ENCODE measurements at places on chromosomes 2 and 18.

DNA sequence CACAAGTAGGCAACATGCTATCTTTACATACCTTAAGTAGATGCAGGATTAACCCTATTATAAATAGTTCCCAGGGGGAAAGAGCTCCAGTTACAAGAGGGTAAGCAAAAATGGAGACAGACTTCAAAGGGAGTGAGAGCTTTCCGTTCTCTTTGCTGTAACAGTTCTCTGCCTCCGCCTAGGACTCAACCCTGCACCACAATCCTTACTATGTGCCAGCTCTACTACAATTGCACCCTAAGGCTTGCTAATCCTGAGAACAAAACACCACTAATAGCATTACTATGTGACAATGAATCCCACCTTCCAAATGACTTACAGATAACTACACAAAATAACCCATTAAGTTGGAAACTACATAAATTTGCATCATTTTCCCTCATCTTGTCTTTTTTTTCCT lies 7.7 kb downstream of the ZBTB14 start:
- no peak for DNase-seq

GRCh38 chr18:38475686-38476085 lies 910.1 kb upstream of the CELF4 start:
- no peak for DNase-seq

DNA sequence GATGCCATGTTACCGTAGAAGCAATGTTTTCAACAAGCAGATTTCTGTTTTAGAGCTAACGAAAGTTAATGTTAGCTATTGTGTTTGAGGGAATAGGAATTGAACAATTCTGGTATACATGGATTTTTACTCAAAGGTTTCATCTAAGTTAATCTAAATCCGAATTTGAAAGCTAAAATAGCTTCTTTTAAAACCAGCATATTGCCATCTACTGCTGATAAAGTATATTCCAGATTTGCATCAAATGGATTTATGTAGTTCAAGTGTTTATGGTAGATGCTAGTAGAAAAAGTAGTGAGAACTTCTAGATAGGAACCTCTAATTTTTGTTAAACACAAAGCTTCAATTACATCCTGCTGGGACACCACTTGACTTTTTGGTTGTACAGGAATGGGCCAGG lies 1569.5 kb upstream of the NXPH2 start:
- no peak for DNase-seq

- no peak for DNase-seq
These were observed 24.8 kb upstream of the KCNJ3 start for GRCh38 chr2:154673694-154674093.

GRCh38 chr18:40437517-40437916 lies 1517.5 kb upstream of the PIK3C3 start:
- no peak for DNase-seq

GRCh38 chr2:147558620-147559019 lies 286.2 kb upstream of the ACVR2A start:
- DNase-seq: no peak

- peak; percentile 57 for DNase-seq
These were observed 201.8 kb downstream of the ZFP36L2 start for GRCh38 chr2:43024515-43025011.

- DNase-seq: no peak
These were observed 672.7 kb downstream of the ZEB2 start for GRCh38 chr2:143847257-143847656.

- no peak for DNase-seq
These were observed 75.0 kb downstream of the TPO start for GRCh38 chr2:1488181-1488671.

GRCh38 chr2:234024304-234024703 lies 26.2 kb upstream of the SPP2 start:
- no peak for DNase-seq

DNA sequence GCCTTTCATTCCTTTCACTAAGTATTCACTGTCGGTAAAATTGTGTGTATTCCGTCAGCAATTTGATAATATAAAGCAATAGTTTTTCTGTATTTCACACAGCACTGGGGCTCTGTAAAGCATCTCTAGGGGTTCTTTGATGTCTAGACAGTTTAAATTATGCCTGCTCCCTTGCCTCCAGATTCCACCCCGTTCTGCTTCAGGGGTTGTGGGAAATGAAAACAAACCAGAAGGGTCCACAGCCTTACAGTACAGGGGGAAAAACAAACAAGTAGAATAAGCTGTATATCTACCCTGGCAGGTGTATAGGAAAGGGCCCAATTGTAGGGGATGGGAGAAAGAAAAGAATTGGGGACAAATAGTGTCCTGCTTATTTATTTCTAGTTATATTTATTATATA lies 63.1 kb downstream of the ASXL3 start:
- no peak for DNase-seq

DNA sequence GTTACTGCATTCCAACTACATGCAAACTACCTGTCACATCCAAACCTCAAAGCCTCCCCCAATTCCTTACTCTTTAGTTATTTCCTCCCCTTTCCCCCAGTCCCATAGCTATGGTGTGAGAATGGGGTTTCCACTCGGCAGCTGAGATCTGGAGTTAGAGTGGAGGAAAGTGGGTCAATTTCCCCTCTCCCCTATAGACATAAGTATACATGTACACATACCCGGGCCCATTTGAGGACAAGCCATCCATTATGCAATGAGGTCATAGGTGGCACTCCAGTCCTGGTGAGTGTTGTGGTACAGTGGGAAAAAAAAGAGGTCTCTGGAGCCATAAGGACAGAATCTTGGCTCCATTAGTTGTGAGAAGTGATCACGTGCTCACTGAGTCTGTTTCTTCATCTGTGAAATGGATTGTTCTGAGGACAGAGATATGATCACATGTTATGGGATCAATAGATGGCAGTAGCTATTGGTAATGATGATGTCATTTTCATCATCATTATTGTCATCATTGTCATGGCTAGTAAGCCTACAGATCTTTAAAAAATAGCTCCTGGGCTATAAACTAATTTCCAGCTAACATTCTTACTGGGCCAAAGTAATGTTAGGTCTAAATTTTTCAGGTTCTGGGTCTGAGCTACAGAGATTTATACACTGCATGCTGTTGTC lies 119.0 kb downstream of the BCL2L11 start:
- DNase-seq: no peak

DNA sequence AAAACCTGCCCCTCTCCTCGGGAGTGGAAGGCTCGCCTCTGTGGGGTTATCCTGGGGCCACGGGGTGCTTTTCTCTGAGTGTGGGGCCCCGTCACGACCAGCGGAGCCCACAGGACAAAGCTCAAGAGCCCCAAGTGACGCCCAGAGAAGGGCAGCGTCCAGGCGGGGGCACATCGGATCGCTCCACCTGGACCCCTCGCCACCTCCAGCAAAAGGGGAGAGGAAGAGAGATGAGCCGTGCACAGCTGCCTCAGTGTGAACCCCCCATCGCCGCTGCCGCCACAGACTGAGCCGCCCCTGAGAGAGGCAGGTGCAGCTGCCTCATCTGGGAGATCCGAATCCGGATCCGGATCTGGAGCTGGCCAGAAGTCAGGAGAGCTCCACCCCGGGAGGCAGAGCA lies 282.5 kb upstream of the PXDN start:
- no peak for DNase-seq

DNA sequence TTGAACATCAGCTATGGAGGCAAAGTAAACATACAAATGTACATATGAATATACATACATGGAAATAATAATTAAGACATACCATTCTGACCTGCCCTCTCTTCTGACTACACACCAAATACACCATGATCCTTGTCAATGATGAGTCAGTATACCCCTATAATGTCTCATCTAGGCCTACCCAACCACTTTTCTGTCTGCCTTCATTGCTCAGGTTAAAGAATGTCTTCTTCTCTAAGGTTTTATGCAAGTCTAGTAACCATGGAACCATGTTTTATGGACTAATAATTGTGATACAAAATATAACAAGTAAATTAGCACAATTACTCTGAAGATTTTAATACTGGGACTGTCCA lies 128.7 kb downstream of the NCKAP5 start:
- DNase-seq: no peak

- DNase-seq: no peak
These were observed 7.3 kb downstream of the IL37 start for GRCh38 chr2:112918256-112918655.

DNA sequence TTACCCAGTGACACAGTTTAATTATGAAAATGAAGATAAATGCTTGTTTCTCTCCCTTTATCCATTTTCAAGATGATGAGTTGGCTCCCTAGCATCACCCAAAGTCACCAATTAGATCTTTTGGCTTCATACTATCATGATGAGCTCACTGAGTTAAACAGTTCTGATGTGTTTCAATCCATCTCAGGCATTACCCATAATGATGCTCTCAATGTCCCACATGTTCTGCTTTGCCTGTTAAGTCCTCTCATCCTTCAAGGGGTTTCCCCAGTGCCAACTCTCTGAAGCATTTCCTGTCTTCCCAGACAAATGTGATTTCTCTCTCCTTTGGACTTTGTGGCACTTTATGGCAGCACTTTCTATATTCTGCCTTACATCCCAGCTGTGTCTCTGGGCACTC lies 92.6 kb downstream of the EPB41L3 start:
- no peak for DNase-seq

DNA sequence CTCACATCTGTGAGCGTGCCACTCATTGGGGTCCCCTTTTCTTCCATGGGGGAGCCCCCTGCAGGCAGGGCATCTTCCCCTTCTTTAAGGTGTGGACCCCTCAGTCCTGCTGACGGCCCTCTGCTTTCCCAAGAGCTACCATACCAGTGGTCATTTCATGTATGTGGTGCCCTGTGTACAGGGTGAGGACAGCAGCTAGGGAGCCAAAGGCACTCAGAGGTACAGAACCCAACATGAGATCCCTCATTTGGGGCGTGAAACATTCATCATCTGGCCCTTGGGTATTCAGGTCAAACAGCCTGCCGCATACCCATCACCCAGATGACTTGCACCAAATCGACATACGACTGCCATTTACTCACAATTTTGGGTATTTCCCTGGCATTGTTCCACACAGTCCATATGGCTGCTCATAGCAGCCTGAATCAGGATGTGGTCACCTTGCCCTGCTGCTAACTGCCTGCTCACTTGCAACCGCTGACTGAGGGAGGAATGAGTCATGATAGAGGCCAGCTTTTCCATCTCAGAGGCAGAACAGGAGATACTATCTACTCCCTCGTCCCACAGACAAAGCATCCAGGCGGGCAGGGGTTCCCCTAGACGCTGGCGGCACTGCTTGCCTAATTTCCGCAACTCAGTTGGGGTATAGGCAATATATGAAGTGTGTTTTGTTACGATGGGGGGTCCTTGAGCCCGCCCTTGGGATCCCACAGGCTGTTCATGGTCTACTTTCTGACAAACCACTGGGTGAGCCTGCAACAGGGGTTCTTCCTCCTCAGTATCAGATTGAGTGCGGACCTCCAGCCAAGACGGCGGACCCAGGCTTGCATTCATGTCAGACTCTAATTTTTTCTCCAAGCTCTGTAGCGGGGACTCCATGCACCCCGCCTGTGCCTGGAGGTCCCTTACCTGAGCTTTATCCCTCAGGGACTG lies 228.6 kb downstream of the SATB2 start:
- peak; percentile 42 for DNase-seq

- DNase-seq: no peak
These were observed 64.2 kb downstream of the NPAS2 start for GRCh38 chr2:100884145-100884621.

DNA sequence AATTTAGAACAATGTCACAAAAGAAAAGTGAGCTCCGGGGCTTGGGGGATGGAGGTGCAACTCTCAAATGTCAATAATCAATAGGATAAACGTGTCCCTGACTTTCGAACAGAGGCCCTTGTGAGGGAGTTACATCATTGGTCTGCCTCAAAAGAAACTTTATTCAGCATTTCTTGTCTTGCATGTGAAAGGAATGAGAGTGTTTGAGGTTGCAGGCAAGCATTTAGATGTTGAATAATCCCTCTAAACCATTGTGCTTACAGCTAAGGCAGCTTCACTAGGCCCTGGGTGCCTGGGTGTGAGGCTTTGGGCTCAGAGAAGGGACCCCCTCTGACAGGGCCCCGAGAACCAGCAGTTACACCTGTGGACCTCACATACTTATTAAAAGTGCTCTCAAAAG lies 28.6 kb upstream of the FHL2 start:
- DNase-seq: no peak

GRCh38 chr2:40666398-40666797 lies 214.5 kb upstream of the SLC8A1 start:
- DNase-seq: no peak

GRCh38 chr2:71602115-71602495 lies 148.7 kb downstream of the DYSF start:
- DNase-seq: no peak

- peak; percentile 21 for DNase-seq
These were observed 3.0 kb downstream of the CNNM4 start for GRCh38 chr2:96763511-96764252.

- DNase-seq: no peak
These were observed 287.3 kb downstream of the TNS1 start for GRCh38 chr2:217715484-217715883.

DNA sequence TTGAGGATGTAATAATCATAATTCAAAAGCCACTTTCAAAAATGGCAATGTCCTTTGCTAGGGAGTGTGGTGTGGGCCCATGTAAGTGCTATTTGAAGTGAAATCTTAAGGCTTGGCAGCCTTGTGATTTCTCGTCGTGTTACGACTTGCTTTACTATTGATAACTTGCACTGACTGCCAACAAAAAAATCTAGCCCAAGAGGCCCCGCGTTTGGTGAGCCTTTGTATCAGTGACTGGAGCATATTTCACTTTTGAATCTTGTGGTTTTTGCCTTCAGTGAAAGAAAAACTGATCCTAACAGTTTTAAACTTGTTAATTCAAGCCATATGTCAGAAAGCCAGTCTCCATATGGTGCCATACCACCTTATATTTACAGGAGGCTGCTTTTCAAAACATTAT lies 248.0 kb downstream of the TMEM182 start:
- DNase-seq: no peak

- no peak for DNase-seq
These were observed 38.7 kb downstream of the AAK1 start for GRCh38 chr2:69604836-69605235.

DNA sequence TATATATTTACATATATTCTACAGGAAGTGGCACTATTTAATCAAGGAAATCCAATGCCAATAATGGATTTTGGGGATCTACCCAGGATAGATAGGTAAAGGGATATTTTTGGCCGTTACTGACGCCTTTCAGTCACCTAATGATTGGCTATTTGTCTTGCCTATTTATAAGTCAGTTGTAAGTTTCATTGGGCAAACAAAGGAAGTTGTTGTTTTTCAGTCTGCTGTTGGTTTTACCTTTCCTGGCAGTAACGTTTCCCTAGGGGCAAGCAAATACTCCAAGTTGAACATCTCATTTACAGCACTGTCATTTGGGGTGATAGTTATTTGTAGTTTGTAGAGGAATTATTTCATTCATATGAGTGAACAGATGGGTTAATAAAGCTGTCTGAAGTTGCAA lies 17.0 kb upstream of the LANCL1 start:
- no peak for DNase-seq

- DNase-seq: no peak
These were observed 166.4 kb upstream of the EPB41L3 start for GRCh38 chr18:5710235-5710634.

DNA sequence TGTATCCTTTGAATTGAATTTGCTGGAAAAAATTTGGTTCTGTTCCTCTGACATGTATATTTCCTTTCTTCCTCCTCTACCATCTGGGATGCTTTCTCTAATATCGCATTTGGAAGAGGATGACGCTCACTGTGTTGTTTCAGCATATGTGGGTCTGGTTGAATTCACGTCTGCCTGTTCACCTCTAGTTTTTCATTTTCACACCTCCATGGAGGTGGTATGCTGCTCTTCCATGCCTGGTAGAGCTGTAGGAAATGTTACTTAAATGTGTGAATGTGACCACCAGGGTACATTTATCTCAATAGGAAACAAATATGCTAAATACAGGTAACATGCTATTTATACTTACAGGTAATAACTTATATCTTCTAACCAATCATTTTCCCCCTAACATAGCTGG lies 44.5 kb downstream of the TSHZ1 start:
- no peak for DNase-seq

GRCh38 chr2:219109471-219109870 lies 48.8 kb upstream of the IHH start:
- peak; percentile 68 for DNase-seq
